Renal pelvis (tissue), 12 donors: ENCODE measurements at places on chromosomes 5 and 9. TPM values are rescaled to one million over a fixed set of nuclear protein-coding genes. Genes with fewer than 3 reads are reported as not detected.

PCDHB8 gene
- 1.5 TPM for polyA plus RNA-seq

DNA sequence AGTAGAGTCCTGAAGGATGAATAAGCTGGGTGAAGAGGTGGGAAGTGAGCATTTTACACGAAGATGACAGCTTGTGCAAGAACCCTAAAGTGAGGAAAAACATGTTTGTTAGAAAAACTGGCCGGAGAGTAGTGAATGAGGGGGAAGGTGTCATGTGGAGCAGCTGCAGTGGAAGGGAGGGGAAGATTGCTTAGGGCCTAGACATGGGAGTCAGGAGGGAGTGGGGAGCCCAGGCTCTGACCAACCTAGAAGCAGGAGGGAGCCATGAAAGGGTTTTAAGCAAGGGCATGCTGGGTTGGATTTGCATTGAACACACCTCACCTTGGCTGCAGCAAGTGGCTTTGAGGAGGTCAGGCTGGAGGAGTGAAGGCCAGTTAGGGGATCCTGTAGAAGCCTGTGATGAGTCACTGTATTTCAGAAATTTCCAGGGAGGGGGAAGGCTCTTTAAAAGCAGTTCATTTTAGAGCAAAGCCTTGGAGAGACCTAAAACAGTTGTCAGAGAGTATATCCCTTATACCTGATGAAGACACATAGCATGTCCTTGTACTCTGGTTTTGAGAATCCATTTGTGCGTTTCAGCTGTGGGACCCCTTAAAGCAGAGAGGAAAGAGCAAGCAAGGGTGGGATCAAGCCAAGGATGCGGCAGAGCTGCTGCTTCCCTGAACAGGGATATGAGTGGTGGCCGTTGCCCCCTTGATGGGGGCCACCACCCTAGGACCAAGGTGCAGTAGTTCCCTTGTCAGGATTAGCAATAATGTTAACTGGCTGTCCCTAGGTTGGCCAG, 45.4 kb downstream of the ANGPTL2 start:
- no peak for DNase-seq

- DNase-seq: no peak
These were observed 49.7 kb upstream of the GRAMD2B start for GRCh38 chr5:126373375-126374108.

- no peak for DNase-seq
These were observed 30.4 kb downstream of the ELP1 start for GRCh38 chr9:108903420-108904103.

DNA sequence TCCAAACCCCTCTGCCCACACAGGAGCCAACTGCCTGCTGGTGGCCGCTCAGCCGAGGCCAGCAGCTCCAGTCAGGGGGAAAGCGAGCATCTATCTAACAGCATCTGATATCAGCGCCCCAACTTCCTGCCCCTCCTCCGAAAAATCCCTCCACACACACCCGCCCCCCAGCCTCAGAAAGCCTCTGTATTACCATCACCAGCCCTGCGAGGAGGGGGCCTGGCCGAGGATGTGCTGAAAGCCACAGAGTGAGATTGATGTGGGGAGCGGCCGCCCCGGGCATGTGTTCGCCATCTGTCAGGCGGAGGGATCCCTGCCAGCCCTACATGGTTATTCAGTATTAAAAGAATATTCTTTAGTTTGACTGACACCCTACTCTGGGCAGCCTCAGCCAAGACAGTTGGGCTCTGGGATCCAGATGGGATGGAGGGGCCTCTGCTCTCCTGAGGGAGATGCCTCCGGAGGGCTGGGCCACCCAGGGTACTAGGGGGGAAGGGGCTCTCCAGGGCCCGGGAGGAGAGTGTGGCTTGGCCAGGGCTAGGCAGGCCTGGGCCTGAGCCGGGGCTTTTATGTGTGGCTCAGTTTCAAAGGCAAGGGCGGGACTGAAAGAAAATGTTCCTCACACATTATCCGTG, 98.0 kb downstream of the HSD17B3 start:
- DNase-seq: no peak
